NCI-H446 (cell line): ENCODE measurements at places on chromosomes 7 and 10.

DNA sequence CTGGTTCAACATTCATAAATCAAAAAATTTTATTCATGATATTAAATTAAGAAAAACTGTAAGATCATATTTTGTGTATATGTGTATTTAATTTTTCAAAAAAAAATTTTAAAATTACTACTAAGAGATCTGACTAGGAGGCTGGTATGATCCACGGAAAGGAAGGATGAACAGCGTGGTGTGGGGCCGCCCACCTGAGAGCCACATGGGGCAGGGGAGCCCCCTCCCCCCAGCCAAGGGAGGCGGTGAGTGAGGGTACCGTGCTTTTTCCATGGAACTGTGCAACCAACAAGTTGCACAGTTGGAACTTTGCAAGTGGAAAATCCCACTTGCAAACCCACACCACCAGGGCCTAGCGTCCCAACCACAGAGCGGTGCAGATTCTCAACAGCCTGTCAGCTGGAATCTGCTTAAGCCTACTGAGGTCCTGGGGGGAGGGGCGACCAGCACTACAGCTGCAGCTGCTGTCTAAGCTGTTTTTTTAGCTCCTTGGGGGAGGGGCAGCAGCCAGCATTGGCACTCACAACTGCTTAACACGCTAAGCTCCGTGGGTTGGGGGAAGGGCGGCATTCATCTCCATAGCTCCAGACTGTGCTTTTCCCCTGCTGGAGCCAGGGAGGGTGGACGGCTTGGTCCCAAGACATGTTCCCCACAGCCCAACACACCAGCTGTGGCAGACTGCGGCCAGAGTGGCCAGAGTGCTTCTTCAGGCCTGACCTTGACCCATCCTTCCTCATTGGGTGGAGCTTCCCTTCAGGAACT is 94.2 kb upstream of the IGFBP3 start:
- DNase-seq: no peak

GRCh38 chr10:43293677-43294057 is 26.8 kb upstream of the RASGEF1A start:
- DNase-seq: no peak

DNA sequence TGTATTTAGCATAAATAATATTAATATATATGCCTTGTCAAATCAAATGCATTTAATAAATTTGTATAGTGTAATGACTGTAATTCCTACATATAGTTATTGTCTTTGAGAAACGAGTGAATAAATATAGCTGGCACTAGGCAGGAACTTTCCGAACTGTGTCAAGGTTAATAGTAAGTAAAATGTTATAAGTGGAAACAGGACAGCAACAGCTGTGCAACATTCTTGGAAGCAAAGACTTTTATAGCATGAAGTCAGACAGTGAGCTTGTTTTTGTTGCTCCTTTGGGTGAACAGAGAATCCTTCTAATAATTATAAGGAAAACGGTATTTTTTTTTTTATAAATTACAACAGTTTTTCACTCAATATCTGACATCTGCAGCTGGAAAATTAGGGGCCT is 14.0 kb upstream of the EXOC6 start:
- no peak for DNase-seq

GRCh38 chr10:24341371-24341770 is 132.4 kb downstream of the KIAA1217 start:
- no peak for DNase-seq

DNA sequence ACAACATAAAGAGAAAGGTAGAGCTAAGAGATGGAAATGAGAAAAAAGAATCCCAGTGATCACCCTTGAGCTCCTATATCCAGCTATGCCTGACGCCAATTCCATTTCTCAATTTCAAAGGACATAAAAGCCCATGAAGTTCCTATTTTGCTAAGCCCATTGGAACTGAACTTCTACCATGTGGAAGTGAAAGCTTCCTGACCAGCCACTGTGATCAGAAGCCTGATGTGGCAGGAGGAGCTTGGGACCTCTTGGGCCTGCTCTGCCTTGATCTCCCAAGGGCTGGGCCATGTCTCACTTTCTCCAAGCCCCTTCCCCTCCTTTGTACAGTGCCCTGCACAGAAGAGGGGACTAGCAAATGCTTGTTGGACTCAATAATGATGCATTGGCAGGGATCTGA is 52.7 kb downstream of the PRLHR start:
- no peak for DNase-seq
